ENCODE measurements at places on chromosomes 5 and 9.

- no peak for DNase-seq
Observed at GRCh38 chr5:149151717-149152116, 10.4 kb downstream of the ABLIM3 start.

- no peak for DNase-seq
Observed at GRCh38 chr9:128082151-128082550, 14.1 kb downstream of the SLC25A25 start.

DNA sequence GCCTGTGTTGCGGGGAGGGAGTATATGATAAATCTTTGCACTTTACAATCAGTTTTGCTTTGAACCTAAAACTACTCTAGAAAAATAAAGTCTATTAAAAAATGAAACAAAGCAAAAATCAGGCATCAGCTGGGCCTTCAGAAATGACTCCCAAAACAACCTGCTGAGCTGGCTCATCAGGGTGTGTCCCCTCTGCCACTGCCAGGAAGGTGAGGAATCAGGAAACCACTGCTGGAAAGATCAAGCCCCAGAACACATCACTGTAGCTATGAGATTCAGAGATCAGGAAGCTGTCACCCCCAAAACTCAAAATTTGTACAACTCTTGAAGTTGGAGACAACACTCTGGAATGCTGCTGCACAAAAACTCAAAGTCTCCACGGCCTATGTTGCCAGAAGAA, 40.5 kb upstream of the TBCA start:
- no peak for DNase-seq

GRCh38 chr9:36074870-36075532, 38.3 kb downstream of the RECK start:
- peak; percentile 84 for DNase-seq

- no peak for DNase-seq
Observed at GRCh38 chr9:95085036-95085770, 232.3 kb downstream of the FANCC start.

GRCh38 chr5:116468583-116468982, 106.0 kb downstream of the SEMA6A start:
- no peak for DNase-seq

GRCh38 chr5:10295619-10296326, 11.9 kb downstream of the CMBL start:
- DNase-seq = no peak

DNA sequence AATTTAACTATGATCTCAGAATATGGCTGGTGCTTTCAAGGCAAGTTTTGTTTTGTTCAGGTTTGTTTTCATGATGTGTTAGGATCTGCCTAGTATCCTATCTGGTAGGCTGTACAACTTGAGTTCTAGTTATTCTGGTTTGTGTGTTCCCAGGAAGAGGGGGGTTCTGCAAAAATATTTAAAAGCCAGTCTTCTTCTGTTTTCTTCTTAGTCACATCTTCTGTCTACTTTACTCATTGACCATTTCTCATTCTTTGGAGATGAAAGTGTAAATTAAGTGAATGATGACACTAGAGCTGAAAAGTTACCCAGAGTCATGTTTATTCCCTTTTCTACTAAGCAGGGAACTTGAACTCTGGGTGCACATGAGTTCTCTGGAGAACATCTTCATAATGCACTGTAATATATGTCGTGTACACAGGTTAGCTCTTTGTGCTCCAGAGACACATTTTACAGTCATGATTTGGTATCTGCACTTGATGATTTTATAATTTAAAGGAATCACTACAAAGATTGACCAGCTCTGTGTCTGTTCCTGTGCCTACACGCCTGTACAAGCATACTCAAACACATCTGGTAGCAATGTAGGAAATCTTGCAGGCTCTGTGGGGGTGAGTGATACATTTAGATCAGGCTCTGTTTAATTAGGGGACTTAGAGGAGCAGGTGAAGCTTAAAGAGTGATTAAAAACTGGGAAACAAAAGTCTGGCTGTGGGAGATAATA, 5.0 kb downstream of the SMAD5 start:
- DNase-seq = peak; percentile 23

DNA sequence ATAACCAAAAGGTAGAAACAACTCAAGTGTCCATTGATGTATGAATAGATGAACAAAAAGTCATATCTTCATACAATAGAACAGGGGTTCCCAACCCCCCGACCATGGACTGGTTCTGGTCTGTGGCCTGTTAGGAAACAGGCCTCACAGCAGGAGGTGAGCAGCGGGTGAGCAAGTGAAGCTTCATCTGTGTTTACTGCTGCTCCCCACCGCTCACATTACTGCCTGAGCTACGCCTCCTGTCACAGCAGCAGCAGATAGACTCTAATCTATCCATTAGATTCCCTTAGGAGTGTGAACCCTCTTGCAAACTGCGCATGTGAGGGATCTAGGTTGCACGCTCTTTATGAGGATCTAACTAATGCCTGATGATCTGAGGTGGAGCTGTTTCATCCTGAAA, 478.0 kb downstream of the BRINP1 start:
- DNase-seq = no peak

- DNase-seq = peak; percentile 74
Observed at GRCh38 chr5:151081431-151082281, 822 bp upstream of the TNIP1 start.

DNA sequence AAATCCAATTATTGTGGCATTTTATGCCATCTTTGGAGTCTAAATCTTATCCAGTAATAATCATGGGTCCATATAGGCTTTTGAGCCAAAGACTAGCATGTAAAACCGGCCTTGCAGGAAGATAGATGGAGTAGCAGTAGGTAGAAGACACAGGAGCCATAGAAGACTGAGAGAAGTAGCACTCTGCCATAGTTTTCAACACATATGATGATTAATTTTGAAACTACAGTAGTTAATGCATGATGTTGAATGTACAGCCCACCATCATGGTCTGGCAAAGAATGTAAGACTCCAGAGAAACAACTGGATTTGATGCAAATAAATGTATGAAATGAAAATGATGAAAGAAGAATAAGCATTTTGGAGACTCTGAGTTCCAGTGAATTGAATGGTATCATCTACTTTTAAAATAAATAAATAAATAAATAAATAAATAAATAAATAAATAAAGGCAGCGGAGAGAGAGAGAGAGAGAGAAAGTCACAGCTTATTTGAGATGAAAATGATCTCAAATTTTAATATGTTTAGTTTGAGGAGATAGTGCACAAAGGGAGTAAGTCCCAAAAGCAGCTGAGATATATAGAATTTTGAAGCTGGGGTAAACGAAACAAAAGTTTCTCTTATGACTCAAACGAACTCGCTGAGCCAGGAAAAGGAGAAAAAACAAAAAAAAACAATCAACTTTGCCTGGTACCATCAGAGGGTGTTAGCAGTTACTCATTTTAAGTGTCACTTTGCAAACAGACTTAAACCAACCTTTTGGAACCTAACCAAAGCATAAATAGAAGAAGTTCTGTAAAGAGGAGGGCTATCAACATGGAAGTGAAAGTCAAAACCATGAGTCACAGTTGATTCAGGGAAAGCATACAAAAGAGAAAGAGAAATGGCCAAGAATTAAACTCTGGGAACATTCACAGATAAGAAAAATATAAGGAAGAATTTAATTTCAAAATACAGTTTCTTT, 388.7 kb downstream of the CETN3 start:
- DNase-seq = peak; percentile 66

DNA sequence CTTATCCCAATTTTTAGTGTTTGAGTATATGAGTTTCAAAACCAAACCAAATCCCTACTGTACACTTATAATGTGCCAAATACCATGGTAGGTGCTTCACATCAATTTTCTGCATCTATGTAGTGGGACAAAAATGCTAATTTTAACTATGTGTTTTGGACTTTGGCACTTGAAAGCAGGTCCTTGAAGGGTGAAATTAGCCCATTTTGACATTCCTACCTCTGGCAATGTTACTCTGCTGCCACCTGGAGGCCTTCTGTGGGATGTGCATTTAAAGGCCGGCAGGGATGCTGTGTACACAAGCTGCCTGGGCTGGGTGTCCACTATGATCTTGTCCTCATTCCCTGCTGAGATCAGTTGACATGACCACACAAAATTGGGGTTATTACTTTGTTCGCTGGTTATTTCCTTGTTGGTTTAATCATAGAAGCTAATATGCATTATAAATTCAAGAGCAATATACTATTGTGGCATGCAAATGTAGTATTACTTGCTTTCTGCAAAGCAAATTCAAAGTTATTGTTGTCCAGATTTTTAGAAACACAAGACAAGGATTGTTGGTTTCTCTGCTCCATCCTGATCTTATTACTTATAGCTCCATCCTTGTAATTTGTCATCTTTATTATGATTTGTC, 166.8 kb downstream of the ARHGEF28 start:
- DNase-seq = peak; percentile 67

- no peak for DNase-seq
Observed at GRCh38 chr5:4542145-4542778, 597.9 kb upstream of the ADAMTS16 start.

DNA sequence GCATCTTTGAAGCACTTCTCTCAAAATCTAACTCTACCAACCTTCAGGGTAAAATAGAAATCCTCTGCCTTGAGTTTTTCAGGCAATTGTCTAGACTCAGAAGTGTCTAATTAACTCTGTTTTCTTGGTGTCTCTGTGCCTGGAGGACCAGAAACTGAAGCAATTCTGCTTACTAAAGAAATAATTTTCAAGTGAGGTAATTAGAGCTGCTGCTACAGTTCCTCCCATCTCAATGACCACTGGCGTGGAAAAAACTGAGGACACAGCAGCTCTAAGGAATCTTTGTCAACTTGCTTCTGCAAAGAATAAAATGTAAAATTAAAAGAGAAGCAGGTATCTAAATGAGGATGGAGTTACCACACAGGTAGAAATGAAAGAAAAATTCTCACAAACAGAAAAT, 785.0 kb downstream of the PRELID2 start:
- no peak for DNase-seq
